Neural progenitor cell (in vitro differentiated cells): ENCODE measurements at places on chromosomes 7 and 10. TPM values are rescaled to one million over a fixed set of nuclear protein-coding genes. Genes with fewer than 3 reads are reported as not detected.

The UPK3BL2 gene
- 0.21 and 0.77 TPM in 2 replicates for total RNA-seq

DNA sequence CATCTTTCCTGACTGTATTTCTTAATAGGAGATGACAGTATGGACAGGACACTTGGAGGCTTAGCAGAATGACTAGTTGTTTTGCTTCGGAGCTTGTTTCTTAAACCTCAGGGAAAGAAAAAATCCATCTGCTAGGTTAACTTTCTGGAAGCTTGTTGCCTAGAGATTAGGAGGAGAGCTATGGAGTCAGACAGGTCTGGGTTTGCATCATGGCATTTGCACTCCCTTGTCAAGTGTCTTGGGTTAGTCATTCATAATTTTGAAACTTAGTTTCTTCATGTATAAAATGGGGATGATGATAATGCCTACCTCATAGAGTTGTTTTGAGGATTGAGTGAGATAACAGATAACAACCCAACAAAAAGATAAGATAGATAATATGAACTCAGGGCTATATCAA, 231.5 kb downstream of the STK31 start:
- DNase-seq, result no peak

- DNase-seq, result no peak
Observed at GRCh38 chr10:117163954-117164548, 26.0 kb upstream of the VAX1 start.

The DNAH11 gene
- total RNA-seq, result 0.13 and 0.99 TPM in 2 replicates

GRCh38 chr10:129170812-129171211, 296.2 kb upstream of the MGMT start:
- no peak for DNase-seq

DNA sequence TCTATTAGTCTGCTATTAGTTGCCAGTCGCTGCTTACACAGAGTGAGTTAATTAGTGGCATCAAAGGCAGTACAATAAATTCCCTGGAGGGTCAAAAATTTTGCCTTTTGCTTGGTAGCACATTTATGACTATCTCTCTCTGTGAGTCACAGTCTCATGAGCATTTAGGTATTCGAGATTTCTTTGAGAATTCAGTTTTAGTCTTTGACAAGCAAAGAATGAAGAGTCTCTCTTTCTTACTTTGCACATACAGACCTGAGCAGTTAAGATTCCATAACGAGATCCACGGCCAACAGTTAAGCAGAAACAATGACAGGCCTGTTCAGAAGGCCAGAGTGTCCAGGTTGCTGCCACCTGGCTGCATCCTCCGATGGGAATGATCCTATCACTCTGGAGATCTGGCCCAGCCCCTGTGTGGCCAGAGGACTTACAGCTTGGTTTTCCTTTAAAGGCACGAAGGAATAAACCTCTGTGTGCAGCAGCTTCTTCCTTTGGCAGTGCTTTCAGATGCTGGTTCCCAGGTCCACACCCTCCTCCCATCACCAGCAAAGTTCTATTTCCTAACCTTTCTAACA, 80.6 kb downstream of the GLI3 start:
- no peak for DNase-seq

GRCh38 chr10:52810761-52811160, 38.2 kb upstream of the MBL2 start:
- no peak for DNase-seq

DNA sequence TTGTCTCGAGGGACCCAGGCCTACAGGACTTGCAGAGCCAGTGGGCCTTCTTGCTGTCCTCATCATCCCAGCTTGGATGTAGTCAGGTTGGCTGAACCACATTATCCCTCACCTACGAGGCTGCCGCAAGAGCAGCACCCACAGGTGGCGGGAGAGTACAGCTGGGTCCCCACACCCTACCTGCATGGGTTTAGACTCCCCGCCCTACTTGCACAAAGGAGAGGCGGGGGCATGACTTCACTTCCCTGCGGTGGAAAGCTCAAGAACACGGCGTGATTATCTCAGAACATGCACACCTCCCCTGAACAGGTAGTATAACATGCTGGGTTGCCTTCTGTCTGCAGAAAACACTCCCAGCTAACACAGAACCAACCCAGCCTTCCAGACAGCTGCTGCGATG, 57.5 kb downstream of the CTBP2 start:
- no peak for DNase-seq

The NSMCE4A gene
- 159 and 223 TPM in 2 replicates for total RNA-seq

GRCh38 chr10:112883360-112884178, 66.5 kb upstream of the TCF7L2 start:
- no peak for DNase-seq

- DNase-seq, result no peak
Observed at GRCh38 chr10:56383806-56384205, 22.7 kb upstream of the ZWINT start.

The CLCN1 gene
- not detected in 2 replicates for total RNA-seq

- DNase-seq, result no peak
Observed at GRCh38 chr10:21272643-21273399, 252.7 kb downstream of the SKIDA1 start.

DNA sequence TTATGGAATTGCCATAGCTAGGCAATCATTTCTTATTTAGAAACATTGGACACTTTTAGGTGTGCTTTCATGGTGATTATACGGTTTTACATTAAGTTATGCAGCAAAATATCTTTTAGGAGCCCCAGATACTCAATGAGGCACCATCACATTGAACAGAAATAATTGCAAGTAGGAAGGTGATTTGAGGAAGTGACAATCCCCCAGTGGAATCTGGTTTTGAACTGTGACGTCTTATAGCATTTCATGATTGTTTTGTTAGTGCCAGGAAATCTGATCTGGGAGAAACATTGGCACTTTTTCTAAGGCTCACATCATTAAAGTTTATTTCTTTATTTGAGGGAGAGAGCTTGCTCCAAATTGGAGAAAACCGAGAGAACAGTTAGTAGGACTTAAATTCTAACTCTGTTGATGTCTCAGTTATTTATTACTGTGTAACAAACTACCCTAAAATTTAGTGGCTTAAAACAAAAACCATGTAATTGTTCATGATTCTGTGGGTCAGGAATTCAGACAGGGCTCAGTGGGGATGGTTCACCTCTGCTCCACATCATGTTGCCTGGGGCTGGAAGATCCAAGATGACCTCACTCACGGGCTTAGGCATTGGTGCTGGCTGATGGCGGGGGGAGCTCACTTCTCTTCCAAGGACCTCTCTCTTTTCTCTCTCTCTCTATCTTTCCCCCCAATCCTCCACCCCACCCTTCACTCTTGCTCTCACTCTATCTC, 78.2 kb upstream of the STEAP1B start:
- DNase-seq, result no peak

GRCh38 chr10:86105181-86105580, 261.4 kb downstream of the GRID1 start:
- DNase-seq, result no peak

GRCh38 chr10:59804220-59804619, 51.0 kb upstream of the MRLN start:
- DNase-seq, result no peak

The NEBL gene
- total RNA-seq, result 52.8 and 77.6 TPM in 2 replicates

- peak; percentile 53 for DNase-seq
Observed at GRCh38 chr7:64946772-64947171, 43.7 kb downstream of the ZNF273 start.

GRCh38 chr10:50224330-50224952, 26.9 kb downstream of the ASAH2 start:
- peak; percentile 71 for DNase-seq

DNA sequence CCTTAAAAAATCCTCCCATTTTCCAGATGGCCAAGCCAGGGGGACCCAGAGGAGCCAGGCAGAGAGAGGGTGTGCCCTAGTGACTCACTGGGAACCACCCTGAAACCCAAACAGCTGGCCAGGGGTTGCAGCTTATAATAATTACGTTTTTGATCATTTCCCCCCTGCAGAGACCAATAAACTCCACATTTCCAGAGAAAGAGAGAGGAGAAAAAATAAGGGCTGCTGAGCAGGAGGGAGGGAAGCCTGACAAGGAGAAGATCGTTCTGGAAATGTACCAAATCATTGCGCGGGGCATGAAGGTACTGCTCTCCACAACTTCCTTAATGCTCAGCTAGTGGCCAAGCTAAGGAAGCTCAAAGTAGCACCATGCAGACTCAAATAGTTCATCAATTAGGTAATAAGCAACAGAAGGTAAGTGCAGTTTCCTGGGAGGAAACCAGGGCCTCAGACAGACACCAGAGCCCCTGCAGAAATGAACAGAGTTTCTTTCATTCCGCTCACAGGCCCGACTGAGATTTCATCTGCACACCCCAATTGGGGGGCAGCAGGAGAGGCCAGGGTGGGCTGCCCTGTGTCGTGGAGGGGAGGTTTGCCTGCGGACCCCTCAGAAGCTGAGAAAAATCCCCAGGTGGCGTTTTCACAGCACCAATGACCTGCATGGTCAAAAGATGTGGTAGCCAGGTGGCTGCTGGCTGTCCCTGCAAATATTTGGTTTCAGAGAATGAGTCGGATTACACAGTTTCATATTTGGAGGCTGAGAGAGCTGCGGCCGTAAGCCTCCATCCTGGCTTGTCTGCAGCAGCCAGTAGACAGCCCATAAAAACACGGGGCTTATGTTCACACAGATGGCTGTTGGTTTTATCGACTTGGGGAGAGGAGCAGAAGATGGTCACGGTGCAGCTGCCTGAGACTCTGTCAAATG, 153.2 kb upstream of the LYZL2 start:
- DNase-seq, result no peak

DNA sequence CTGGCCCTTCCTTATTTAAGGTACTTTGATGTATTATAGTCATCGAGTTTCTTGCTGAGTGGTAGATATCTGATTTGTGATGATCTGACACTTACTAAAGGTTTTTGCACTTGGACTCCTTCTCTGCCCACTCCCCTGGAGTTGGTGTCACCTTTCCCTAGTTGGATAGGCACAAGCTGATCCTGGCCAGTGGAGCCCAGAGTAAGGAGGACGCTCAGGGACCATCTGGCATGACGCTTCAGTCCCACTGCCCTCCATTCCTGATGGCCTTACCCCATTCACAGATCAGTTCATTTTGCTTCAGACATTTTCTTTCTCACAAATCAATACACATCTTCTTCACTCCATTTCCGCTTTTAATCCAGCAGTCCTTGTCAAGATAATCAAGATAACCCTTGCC, 20.1 kb downstream of the ASB15 start:
- no peak for DNase-seq

The COL26A1 gene
- total RNA-seq, result 26.7 and 80.0 TPM in 2 replicates

DNA sequence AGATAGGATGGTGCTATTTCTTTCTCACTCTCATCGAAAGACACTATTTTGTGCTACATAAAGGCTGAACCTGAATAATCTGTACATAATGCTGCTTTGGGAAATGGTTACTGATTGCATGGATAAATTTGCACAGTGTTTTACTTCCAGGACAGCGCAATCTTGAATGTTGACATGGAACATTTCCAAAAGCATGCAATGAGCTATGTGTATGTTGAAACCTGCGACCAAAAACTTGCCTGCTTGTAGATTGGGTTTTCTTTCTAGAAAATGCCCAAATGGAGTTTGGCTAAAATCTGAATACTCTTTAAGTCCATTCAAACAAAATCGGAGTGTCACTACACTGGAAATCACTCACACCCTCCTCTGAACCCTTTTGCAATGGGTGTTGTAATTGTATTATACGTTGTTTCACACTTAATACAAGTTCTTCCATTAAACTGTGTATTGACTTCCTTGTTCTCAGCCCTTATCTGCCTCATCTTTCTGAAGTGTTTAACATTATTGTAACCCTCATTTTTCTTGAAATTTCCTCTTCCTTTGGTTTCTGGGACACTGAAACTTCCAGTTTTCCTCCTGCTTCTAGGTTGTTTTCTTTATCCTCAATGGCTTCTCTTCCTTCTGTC, 73.7 kb upstream of the CAPZA2 start:
- DNase-seq, result no peak

- DNase-seq, result peak; percentile 9
Observed at GRCh38 chr10:64619102-64619501, 1097.9 kb downstream of the REEP3 start.

DNA sequence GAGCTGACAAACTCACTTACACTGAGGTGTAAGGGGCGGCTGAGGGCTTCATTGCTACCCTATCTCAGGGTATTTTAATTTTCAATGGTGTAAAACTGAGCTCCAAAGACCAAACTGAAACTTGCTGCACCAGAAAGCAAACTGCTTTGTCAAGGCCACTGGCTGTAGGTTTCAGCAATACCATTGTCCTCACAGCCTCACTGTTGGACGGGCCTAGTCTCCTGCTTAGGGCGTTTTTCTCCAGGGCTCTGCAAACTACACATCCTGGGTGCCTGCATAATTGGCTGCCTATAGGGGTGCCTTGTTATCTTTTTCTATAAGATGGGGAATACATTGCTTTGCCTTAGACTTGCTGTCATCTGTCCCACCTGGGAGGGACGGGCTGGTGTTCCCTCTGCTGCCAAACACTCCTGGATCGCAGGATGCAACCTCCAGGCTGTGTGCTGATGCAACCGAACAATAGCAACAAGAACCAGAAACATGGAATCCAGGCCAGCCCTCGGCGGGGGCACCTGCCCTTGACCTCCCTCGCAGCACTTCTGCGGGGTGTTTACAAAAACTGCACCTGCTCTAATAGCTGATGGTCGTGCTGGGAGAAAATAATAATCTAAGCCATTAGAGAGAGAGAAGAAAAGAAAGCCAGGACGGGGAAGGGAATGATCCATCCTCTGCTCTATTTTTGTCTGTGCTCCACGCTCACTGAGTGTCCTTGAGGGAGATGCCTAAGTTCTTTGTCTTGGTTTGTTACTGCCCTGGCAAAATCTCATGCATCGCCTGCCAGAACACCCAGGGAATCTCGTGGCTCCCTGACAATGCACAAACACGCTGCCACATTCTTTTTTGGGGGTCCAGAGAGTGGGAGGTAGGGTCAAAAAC, 104.5 kb downstream of the GALNT17 start:
- no peak for DNase-seq

The SEMA3A gene
- total RNA-seq, result 69.5 and 134 TPM in 2 replicates

The CRTAC1 gene
- total RNA-seq, result 0.30 and 0.77 TPM in 2 replicates

The NANOS1 gene
- 10.2 and 12.4 TPM in 2 replicates for total RNA-seq

DNA sequence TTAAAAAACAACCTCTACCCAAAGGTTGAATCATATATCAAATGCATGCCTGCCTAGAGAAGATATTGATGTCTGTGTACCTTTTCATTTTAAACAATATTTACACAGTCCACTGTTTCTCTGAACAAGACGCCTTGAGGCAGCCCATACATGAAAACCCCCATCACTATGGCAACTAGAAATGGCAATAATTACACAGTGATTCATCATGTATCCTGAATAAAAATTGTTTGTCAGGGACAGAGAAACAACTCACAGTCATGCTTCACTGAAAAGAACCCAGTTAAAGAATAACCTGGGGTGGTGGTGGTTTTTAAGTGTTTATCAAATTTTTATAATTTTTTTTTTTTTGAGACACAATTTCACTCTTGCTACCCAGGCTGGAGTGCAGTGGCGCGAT, 19.7 kb downstream of the DNAJC12 start:
- DNase-seq, result no peak

The GTPBP10 gene
- 14.5 and 29.9 TPM in 2 replicates for total RNA-seq

The CLRN3 gene
- 0.12 TPM in 1 of 2 replicates, not detected in the other for total RNA-seq
